ENCODE measurements at places on chromosomes 1 and 21. TPM values are rescaled to one million over a fixed set of nuclear protein-coding genes. Genes with fewer than 3 reads are reported as not detected.

Gene DEPDC1
- polyA plus RNA-seq = 17.6 TPM

Gene PLA2G2A
- polyA plus RNA-seq = not detected

Gene FAM131C
- polyA plus RNA-seq = 2.7 TPM

Gene TRPM2
- 1.4 TPM for polyA plus RNA-seq

Gene SFN
- 0.53 TPM for polyA plus RNA-seq

Gene BRDT
- polyA plus RNA-seq = not detected

Gene RUSC1
- polyA plus RNA-seq = 30.2 TPM

Gene FCRL3
- 0.09 TPM for polyA plus RNA-seq

Gene UHMK1
- 44.2 TPM for polyA plus RNA-seq
